NCI-H2107 (cell line): ENCODE measurements at places on chromosomes 2 and 18.

DNA sequence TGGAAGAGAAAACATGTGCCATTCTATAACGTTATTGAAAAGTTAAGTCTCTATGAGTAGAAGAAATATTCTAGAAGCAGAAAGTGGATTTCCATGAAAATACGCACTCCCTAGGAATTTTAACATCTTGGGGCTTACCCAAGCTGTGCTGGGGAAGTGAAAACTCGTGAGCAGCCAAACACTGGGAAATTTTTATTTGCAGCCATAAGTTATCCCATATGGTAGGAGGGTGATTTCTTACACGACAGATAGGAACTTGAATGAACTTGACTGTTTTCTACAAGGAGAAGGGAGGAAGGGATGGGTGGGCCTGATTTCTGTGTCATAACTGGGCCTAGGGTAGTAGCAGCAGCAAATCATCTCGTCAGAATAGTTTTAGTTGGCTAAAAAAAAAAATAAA is 272.6 kb downstream of the ETAA1 start:
- DNase-seq: no peak

GRCh38 chr2:78676921-78677696 is 348.4 kb upstream of the REG3G start:
- DNase-seq: no peak

GRCh38 chr18:37962316-37962966 is 396.8 kb upstream of the CELF4 start:
- no peak for DNase-seq

GRCh38 chr2:27016801-27017325 is 15.9 kb upstream of the TMEM214 start:
- DNase-seq: peak; percentile 23

DNA sequence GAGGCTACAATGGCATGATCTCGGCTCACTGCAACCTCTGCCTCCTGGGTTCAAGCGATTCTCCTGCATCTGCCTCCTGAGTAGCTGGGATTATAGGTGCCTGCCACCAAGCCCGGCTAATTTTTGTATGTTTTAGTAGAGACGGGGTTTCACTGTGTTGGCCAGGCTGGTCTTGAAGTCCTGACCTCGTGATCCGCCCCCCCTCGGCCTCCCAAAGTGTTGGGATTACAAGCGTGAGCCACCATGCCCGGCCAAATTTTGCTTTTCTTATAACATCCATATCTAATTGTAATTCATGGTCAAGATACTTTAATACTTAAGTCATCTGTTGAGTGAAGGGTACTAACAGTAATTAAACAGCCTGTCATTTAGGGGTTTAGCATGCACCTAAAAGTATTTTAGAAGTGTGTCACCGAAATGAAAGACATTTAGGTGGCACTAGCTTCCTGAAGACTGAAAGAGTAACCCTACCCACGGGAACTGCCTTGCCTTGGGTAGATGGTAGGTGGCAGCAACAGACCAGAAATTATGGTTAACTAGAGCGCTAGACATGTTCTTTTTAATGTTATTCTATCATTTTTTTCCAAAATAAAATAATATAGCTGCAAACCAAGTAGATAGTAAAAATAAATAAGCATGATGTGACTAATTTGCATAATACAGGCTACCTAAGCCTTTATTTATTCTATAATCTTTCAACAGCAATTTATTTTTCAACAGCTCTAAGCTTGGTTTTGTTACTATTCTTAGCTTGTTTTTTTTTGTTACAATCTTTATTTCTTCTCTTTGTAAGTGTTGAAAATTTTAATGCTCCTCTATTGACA is 8.6 kb upstream of the ACYP2 start:
- peak; percentile 3 for DNase-seq

DNA sequence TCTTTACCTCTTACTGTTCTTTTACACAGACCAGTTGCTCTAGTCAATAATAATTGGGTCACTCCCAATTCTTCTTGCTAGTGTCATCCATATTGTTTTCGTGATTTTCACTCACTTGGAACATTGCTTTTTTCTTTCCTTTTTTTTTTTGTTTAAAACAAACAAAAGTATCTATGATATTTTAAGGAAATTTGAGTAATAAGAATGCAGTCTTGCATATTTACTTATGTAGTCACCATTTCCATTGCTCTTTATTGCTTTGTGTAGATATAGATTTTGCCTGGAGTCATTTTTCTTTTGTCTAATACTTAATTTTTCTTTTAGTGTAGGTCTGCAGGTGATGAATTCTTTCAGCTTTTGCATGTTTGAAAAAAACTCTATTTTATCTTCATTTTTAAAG is 71.9 kb downstream of the WDR7 start:
- DNase-seq: no peak

DNA sequence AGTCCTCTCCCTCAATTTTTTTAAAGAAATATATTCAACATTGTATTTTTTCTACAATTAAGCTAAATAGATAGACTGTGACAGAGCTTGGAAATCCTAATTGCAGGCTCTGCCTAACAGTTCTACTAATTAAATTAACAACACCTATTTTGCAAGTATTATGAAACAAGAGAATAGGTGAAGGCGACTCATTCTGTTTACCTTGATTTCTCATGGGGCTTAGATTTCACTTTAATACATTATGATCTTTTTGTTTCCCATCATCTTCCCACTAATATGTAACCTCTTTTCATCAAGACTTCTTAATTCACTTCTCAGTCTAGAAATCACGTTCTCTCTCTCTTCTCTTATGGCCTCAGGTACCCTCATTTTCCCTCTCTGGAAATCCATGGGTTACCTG is 42.7 kb upstream of the TANK start:
- no peak for DNase-seq

- no peak for DNase-seq
Measured at GRCh38 chr2:127559454-127559853, 24.0 kb downstream of the MYO7B start.

GRCh38 chr2:129091620-129092019 is 773.0 kb upstream of the HS6ST1 start:
- no peak for DNase-seq

DNA sequence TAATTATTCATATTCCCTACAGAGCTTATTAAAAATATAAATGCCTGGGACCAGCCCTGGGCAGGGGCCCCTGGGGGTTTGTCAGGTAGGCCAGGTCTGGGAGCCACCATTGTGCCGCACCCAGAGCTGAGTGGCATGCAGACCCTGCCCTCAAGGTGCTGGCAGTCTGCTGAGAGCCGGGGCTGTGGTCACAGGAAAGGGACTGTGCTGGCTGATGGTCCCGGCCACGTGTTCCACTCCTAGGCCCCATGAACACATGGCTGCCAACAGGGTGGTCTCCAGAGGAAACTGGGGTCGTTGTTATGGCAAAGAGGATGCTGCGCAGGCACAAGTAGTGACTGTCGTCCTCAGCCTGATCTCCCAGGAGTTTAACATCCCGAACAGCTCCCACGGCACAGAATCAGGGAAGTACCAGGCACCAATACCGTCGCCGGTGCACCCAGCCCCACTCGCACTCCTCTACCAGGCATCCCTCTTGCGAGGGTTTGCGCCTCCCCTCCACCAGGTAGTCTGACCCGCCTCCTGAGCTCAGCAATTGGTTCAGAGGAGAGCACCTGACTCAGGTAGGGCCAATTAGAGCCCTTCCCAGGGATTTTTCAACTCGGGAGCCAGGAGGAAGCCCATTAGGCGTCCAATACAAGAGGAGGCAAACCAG is 39.2 kb upstream of the BIN1 start:
- DNase-seq: no peak

GRCh38 chr2:71609958-71610357 is 156.6 kb downstream of the DYSF start:
- no peak for DNase-seq

DNA sequence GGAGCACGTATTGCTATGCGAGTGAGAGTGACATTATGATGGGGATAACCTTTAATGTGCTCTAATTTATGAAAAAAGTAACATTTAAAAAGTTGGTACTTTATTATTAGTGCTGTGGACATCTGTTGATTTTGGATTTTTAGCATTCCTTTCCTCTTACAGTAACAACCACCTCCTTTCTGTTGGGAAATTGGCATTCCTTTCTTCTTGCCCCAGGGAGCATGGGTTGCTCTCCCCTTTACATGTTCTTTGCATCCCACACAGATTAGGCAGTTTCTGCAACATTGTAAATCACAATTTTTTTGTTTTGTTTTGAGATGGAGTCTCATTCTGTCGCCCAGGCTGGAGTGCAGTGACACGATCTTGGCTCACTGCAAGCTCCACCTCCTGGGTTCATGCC is 300.2 kb downstream of the LPIN1 start:
- DNase-seq: no peak

DNA sequence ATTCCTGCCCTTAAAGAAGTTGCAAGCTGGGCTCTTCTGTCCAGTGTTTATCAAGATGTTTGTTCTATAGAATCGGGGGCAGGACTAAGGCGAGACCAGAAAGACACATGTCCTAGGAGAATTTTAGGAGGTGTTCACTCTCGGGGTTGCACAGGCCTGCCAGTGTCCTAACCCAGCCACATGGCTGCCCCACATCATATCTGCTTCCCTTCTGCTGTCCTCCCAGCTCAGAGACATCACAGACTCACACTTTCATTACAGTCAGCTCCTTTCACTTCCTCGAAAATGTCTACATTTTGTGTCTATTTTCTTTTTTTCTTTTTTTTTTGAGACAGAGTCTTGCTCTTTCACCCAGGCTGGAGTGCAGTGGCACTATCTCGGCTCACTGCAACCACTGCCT is 10.7 kb upstream of the MRO start:
- no peak for DNase-seq

GRCh38 chr2:240229603-240230235 is 89.3 kb upstream of the OTOS start:
- DNase-seq: no peak
